ENCODE measurements at places on chromosomes 6 and 20.

DNA sequence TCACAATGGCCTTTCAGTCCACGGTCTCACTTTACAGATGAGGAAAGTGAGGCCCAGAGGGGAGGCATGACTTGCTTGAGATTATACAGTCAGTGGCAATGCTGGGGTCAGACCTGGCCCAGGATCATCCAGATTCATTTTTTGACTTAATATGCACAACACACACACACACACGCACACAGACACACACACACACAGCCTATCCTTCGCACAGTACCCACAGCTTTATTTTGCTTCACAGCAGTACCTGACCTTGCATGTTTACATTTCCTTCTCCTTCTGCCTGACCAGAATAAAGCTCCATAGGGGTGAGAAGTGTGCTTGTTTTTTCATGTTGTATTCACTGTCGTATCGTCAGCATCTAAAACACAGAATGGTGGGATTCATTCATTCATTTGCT, 79.8 kb downstream of the VEGFA start:
- DNase-seq = no peak

GRCh38 chr6:28078050-28078449, 2.3 kb upstream of the ZNF165 start:
- no peak for DNase-seq

DNA sequence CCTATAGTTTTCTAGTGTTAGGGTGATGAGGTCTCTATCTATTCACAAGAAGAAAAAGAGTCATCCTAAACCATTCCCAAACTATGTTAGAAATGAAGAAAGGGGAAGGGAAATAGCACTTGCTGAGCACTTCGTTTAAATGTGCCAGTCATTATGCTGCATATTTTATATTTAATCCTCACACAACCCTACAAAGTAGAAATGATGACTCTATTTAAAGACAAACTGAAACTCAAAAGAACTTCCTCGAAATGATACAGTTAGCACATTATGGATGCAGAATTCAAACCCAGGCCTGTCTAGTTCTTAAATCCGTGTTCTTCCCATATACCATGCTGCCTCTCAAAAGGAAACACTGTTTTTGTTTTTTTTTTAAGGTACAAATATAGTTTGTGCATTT, 174.6 kb downstream of the GMPR start:
- no peak for DNase-seq

DNA sequence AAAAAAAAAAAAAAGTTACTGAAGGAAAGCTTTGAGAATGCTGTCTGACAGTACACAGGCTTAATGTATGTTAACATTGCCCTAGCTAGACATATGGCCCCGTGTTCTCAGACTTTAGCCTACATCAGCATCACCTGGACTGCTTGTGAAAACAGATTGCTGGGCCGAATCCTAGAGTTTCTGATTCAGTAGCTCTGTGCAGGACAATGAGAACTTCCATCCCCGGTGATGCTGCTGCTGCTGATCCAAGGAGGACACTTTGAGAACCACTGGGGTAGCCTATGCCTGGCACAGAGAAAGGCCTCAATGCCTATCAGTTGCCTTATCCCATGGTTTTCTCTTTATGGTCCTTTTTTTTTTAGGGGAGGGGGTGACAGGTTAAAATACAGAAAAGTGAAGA, 1.6 kb downstream of the HCK start:
- DNase-seq = no peak

GRCh38 chr20:12535316-12535715, 473.5 kb upstream of the SPTLC3 start:
- no peak for DNase-seq

All from HFF-Myc (cell line).